ENCODE measurements at places on chromosomes 5 and 9.

- no peak for DNase-seq
Measured at GRCh38 chr9:37251452-37251851, 131.1 kb downstream of the ZCCHC7 start.

DNA sequence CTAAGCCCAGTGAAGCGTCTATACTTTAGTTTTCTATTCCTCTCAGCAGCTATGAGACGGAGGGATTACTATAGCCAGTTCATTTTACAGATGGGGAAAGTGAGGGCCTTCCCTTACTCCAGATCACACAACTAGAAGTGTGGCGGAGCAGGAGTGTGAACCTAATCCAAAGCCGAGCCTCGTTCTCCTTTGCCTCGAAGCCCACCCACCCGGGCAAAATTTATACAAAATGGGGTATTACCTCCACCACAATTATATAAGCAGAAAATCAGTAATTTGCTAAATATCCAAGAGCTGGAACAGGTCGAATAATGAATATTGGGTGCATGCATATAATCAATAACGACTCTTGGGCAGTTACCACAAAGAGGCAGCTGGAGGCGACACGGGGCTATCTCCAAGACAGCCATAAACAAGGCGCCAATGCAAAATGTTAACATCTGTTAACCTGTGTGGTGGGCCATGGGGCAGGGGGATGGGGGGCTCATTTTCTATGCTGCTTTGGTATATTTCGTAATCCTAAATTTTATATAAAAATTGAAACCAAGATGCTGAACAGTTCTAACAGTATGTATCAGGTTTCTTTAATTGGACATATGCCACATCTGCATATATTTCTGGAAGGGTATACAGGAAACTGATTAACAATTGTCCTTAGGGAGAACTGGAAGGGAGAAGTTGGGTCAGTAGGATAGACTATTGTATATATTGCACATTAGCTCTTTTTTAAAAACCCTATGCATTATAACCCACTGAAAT lies 1.2 kb upstream of the RNF44 start:
- DNase-seq = no peak

DNA sequence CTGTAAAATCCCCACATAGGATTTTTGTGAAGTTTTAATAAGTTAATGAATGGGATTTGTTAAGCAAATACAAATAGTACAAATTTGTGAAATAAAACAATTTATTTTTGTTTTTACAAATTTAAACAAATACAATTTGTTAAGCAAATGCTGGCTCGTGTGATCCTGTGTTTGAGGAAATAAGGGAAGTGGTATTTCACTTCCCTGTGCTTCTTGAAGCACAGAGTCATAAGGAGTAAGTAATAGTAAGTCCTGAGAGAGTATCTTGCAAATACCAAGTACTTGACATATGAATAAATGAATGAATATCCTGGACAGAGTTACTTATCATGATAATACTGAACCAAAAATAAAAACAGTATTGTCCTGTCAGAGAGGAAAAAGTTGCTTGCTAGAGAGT lies 9.1 kb downstream of the SMIM3 start:
- no peak for DNase-seq

- no peak for DNase-seq
Measured at GRCh38 chr5:172801179-172801671, 30.2 kb upstream of the DUSP1 start.

GRCh38 chr9:69400470-69400869 lies 75.5 kb downstream of the ENTREP1 start:
- DNase-seq = no peak

DNA sequence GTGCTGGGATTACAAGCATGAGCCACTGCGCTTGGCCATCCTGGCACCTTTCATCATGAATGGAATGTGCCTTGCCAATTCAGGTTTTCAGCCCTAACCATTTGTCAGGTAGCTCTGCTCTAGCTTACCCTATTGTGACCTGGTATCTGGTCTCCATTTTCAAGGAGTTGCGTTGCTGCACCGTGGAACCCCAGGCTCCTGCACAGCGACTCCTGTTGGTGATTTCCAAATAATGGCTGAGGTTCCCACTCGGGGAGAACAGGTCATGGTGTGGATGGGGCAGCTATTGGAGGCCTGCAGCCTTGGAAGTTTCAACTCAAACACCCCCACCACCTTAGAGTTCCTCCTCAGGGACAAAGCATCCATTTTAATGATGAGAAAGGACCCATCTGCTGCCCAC lies 18.7 kb upstream of the CTSV start:
- no peak for DNase-seq

- DNase-seq = no peak
Measured at GRCh38 chr9:132498531-132499210, 83.7 kb upstream of the BARHL1 start.

Data from DND-41 (cell line).